Gastrocnemius medialis (tissue), 4 donors: ENCODE measurements at places on chromosomes 3 and 15. TPM values are rescaled to one million over a fixed set of nuclear protein-coding genes. Genes with fewer than 3 reads are reported as not detected.
A peak's percentile ranks its signal among the peaks of the same experiment; 100 is the strongest.

The GAP43 gene
- total RNA-seq: 0.20 TPM

The MOBP gene
- total RNA-seq: not detected

The KNG1 gene
- total RNA-seq: 1.2 TPM

The NR2E3 gene
- not detected for total RNA-seq

GRCh38 chr15:75723847-75724660 is 11.4 kb upstream of the CSPG4 start:
- H3K4me3 ChIP-seq: no peak overlapping the region
- H3K4me1 ChIP-seq: no peaks in the 10 kb centered on the region
- DNase-seq: peak; percentile 64
